Kidney (tissue), 22 donors: ENCODE measurements at places on chromosomes 7 and 10. TPM values are rescaled to one million over a fixed set of nuclear protein-coding genes. Genes with fewer than 3 reads are reported as not detected.

DNA sequence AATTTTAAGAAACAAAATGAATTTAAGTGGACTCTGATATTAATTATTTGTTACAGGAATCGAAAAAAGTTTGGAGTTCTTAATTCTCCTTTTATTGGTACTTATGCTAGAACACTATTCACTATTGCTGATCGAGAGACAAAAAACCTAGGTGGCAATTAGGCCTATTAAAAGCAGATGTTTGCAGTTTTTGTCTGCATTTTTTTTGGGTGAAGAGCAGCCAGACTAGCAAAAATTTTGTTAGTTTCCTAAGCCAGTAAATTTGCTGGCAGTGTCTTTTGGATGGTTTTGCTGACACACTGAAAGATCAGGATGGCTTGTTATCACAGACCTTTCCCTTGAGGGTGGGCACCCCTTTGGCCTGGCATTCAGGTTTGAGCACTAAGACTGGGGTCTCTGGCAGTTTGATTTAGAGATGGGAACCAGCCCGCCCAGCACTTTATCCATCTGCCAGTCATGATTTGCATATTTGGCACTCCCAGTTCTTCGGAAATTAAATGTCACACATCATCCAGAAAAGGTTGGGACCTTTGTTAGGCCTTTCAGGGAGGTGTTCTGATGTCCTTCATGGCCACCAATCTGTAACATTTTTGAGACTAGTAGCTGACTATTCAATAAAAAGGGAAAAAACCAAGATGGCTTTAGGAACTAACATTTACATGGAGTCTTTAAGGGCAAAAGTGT lies 57.3 kb downstream of the INPP5F start:
- H3K36me3 ChIP-seq: no peaks in the 10 kb centered on the region
- H3K4me3 ChIP-seq: no peak overlapping the region
- no peaks in the 10 kb centered on the region for H3K4me1 ChIP-seq
- H3K27ac ChIP-seq: no peak overlapping the region

DNA sequence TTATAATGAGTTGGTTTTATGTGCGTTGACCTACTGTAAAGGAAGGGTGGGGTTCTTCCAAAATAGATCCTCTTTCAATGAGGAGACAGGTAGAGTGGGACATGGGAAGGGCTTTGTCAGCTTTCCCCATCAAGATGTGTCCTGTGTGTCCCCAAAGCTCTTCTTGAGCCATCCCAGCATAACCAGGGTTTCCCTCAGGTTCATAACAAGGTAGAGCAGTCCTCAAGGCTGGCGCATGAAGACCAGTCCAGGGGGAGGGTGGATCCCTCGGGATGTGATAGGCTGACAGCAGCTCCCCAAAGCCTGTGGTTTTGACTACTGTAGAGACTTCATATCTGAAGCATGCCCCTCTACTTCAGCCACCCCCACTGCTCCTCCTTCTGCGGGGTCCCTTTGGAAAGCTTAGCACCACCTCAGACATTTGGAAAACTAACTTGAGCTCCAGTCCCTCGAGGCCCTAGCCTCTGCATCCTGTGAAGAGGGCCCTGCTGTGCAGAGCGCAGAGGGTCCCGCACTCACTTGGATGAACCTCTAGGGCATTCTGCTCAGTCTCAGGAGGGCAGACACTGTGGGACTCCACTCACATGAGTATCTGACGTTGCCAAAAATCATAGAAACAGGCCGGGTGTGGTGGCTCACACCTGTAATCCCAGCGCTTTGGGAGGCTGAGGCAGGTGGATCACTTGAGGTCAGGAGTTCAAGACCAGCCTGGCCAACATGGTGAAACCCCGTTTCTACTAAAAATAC lies 1.1 kb upstream of the GIMAP8 start:
- peaks cover 2% of the 10 kb centered on the region for H3K27me3 ChIP-seq
- no peaks in the 10 kb centered on the region for H3K4me1 ChIP-seq
- H3K4me3 ChIP-seq: no peak overlapping the region

GRCh38 chr7:1671594-1672451 lies 1.7 kb downstream of the ELFN1 start:
- no peak for DNase-seq
- no peak overlapping the region for H3K27ac ChIP-seq
- no peaks in the 10 kb centered on the region for H3K4me1 ChIP-seq
- no peak overlapping the region for H3K4me3 ChIP-seq
- H3K27me3 ChIP-seq: no peaks in the 10 kb centered on the region
- no peaks in the 10 kb centered on the region for H3K36me3 ChIP-seq

DNA sequence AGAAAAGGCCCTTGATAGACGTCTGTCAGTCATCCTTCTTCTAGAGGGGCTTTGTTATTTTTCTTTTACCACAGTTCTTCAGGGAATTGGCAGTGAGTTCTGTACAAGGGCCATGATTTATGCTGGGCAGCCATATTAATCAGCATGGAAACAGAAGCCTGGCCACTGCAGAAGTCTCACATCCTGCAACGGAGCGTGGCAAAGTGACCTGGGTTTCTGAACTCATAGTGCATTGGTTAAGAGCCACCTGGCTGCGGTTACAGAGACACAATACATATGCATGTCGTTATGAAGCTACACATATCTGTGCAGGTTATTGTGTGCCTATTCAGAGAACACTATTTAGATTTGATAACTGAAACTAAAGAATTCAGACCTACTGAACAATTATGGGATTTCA lies 419.4 kb upstream of the CELF2 start:
- no peaks in the 10 kb centered on the region for H3K4me1 ChIP-seq
- no peak overlapping the region for H3K4me3 ChIP-seq
- no peaks in the 10 kb centered on the region for H3K36me3 ChIP-seq

DNA sequence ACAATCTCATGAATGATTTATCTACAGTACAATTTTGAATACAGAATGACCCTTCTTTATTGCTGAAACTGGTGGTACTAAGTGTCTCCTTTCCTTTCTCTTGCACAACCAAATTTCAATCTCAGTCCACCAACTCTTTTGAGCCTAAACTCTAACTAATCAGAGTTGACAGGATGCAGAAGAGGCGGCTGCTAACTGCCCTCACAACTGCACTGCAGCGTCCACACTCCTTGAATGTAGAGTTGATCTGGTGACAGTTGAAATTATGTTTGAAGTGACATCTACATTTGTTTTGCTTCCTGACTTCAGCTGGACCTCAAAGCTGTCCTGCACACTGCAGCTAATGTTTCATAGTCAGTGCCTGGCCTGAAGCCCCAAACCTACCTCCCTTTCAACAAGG lies 139.6 kb downstream of the ZMYND11 start:
- no peak overlapping the region for H3K4me3 ChIP-seq
- H3K27ac ChIP-seq: no peak overlapping the region
- peaks cover 2% of the 10 kb centered on the region for H3K36me3 ChIP-seq
- no peaks in the 10 kb centered on the region for H3K27me3 ChIP-seq
- no peak for DNase-seq

DNA sequence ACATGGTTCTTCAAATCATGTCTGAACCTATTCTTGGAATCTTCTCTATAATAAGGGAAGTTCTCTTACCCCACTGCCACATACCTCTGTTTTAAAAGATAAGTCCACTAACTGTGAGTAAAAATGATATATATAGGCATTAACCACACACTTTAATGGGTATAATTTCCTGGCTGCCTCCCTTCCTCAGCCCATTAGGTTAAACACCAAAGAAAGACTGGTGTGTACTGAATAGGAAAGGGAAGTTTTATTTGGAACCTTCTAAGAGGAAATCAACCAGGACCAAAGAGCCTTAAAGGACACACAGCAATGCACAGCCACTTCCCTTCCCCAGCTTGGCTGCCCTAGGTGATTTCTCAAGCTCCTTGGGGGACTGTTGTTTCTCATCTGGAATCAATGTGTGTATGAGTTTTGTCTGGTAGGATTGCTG lies 5.0 kb upstream of the WBP1L start:
- no peak overlapping the region for H3K27ac ChIP-seq
- H3K4me1 ChIP-seq: no peaks in the 10 kb centered on the region
- H3K36me3 ChIP-seq: peaks cover 14% of the 10 kb centered on the region
- no peak overlapping the region for H3K4me3 ChIP-seq

DNA sequence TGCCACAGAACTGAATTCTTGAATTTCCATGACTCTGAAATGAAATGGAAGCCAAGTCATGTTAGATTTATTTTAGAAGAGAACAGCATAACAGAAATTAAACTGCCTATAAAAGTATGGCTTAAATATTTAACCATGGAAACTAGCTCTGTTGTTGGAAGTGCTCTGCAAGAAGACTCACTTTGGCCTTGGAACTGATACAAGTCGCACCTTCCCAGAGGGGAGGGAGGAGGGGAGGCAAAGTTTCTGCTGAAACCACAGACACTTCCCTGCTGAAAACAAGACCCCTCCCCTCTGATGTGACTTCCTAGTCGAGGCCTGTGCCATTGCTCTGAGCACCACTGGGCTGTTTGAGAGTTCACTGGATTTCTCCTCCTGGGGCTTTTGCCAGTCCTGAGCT lies 72.1 kb downstream of the OR13A1 start:
- no peaks in the 10 kb centered on the region for H3K4me1 ChIP-seq
- no peak overlapping the region for H3K27ac ChIP-seq
- DNase-seq: no peak
- H3K36me3 ChIP-seq: no peaks in the 10 kb centered on the region
- no peaks in the 10 kb centered on the region for H3K27me3 ChIP-seq

GRCh38 chr7:92446869-92447344 lies 375 bp upstream of the GATAD1 start:
- peaks cover 20% of the 10 kb centered on the region for H3K36me3 ChIP-seq
- no peak for DNase-seq
- no peaks in the 10 kb centered on the region for H3K4me1 ChIP-seq
- no peaks in the 10 kb centered on the region for H3K27me3 ChIP-seq

DNA sequence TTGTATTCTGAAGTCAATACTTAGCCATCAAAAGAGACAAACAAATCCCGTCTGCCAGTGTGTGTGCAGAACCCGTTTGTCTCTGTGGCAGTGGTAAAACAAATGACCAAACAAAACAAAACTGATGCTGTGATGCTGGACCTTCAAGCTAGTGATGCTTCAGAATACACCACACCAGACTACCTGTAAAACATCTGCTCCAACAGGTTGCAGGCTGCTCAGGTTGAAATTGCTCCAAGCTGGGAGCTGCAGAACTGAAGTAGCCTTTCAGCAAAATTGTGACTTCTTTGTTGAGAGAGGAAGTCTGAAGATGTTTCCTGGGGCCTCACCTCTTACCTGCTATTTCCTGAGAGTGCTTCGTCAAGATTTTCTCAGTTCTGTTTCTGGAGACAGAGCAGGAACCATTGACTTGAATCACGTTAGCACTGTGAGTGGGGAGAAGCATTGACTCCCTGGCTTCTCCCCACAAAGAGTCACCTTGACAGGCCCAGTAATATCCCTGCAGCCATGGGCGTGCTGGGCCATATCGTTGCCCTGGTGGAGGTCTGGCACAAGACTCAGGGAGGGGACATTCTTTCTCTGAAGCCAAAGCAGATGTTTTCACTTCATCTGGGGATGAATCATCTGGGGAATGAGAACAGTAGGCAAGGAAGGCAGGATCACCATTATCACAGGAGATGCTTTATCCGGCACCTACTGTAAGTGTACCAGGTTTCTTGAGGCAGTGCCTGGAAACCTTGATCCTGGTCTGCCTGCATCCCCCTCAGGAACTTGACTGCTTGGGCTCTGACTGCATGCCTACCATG lies 80.2 kb downstream of the RBM20 start:
- H3K36me3 ChIP-seq: no peaks in the 10 kb centered on the region
- no peaks in the 10 kb centered on the region for H3K4me1 ChIP-seq
- H3K27me3 ChIP-seq: no peaks in the 10 kb centered on the region

- H3K27ac ChIP-seq: no peak overlapping the region
- no peak overlapping the region for H3K4me3 ChIP-seq
- no peaks in the 10 kb centered on the region for H3K4me1 ChIP-seq
- DNase-seq: no peak
- H3K27me3 ChIP-seq: no peaks in the 10 kb centered on the region
Measured at GRCh38 chr10:130648807-130649206, 512.6 kb downstream of the GLRX3 start.

DNA sequence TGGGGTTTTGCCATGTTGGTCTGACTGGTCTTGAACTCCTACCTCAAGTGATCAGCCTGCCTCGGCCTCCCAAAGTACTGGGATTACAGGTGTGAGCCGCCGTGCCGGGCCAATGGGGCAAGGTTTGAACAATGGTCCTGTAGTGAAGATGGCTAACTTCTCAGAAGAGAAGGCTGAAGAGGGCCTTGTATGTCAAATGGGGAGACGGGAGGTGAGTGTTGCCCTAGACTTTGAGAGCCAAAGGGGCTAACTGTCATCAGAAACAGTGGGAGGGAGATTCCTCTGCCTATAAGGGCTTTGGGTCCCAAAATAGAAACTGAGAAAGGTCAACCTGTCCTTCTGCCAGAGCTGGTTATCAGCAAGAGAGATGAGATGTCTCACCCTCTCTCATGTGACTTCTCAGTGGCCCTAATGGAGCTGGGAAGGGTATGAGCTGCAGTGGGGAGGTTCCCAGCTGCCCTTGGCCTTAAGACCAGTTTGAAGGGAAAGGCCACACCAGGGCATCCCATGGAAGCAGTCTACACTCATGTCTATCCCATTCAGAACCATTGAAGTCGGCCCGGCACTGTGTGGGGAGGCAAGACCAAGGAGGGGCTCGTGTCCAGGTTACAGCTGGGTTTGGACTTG lies 1.3 kb upstream of the SAMD8 start:
- DNase-seq: no peak
- no peaks in the 10 kb centered on the region for H3K36me3 ChIP-seq
- H3K4me3 ChIP-seq: no peak overlapping the region

GRCh38 chr7:106329408-106329807 lies 44.6 kb upstream of the NAMPT start:
- no peaks in the 10 kb centered on the region for H3K4me1 ChIP-seq
- no peak overlapping the region for H3K4me3 ChIP-seq
- DNase-seq: no peak

DNA sequence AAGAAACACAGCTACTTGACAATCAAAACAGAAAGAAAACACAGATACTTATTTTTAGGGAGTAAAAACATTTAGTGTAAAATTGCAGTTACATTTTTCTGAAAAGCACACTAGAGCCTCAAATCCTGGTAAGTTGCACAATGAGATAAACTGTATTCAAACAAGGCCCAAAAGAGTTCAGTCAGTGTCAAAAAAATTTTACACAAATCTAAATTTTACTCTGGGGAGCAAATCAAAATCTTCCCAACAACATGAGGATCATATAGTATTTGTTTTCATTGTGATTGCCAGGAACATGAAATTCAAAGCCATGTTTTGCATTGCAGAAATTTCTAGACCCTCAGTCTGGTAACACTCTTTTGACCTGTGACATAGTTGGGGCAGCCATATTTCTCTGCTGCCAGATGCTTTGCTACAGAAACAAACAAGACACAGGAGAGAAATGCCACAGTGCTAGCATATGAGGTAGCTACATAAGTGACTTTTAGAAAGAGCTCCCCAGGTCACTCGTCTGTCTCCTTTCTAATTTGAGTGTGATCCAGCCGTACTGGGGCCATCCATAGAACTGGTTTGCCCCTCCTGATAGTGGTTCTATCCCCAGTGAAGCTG lies 49.6 kb downstream of the PDE1C start:
- H3K27ac ChIP-seq: no peak overlapping the region
- H3K36me3 ChIP-seq: no peaks in the 10 kb centered on the region
- H3K4me1 ChIP-seq: no peaks in the 10 kb centered on the region
- no peak for DNase-seq
- H3K27me3 ChIP-seq: no peaks in the 10 kb centered on the region

GRCh38 chr10:22927166-22927565 lies 687 bp upstream of the ARMC3 start:
- H3K36me3 ChIP-seq: no peaks in the 10 kb centered on the region
- H3K4me1 ChIP-seq: peaks cover 6% of the 10 kb centered on the region
- no peak overlapping the region for H3K4me3 ChIP-seq
- no peak for DNase-seq

NPFFR1 gene
- total RNA-seq: 0.09 TPM

CAMK2B gene
- 1.1 TPM for total RNA-seq

LIPJ gene
- total RNA-seq: not detected

CH25H gene
- 3.2 TPM for total RNA-seq

CALML5 gene
- total RNA-seq: not detected

FAM180A gene
- total RNA-seq: 1.7 TPM

DNAH11 gene
- total RNA-seq: 2.3 TPM

SPAM1 gene
- total RNA-seq: not detected
